ENCODE measurements at places on chromosomes 7 and 10.

GRCh38 chr10:70856454-70856853, 31.9 kb downstream of the PCBD1 start:
- no peak for DNase-seq

GRCh38 chr10:35463878-35464277, 127.6 kb downstream of the CCNY start:
- DNase-seq = no peak

DNA sequence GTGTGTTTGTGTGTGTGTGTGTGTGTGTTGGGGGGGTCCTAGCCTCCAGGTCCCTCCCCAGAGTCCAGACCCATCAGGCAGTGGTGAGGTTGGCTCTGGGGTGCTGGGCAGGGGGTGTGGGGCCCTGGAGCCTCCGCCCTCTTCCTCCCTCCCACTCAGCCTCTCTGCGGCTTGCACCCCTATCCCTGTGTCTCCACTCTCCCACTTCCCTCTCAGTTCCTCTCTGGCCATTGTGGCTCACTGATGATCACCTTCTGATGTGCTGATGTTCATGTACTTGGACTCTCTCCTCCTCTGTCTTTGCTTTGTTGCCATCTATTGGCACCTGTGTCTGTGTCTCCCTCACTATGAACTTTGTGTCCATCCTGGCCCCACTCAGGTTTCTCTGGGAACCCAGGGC, 298.7 kb downstream of the ZEB1 start:
- no peak for DNase-seq

DNA sequence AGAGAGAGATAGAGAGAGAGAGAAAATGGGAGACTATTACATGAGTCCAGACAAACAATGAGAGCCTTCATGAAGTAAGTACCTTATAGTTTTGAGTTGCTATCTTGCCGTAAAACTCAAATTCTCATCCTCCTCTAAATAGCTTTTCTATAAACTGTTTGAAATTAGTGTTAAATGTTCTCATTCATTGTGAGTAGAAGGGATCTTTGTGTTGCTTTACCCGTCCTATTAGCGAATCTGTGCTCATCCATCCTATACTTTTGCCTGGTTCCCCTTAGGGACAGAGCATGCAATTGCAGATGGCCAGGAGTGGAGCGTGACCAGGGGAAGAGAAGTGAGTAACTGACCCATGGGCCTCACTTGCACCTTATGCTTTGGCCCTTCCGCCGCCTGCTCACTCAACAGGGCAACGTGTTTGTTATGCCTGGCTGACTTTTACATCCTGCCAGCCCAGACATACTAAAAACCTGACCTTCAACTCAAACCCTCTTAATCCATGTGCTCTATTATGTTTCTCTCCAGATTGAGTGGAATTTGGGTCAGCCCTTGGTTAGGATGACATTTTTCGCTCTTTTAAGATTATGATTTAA, 244.2 kb upstream of the YAE1 start:
- no peak for DNase-seq

- no peak for DNase-seq
Observed at GRCh38 chr7:102173669-102174068, 113.0 kb upstream of the SH2B2 start.

GRCh38 chr7:97499204-97499603, 232.7 kb upstream of the TAC1 start:
- DNase-seq = no peak

- DNase-seq = no peak
Observed at GRCh38 chr7:142930126-142930730, 3.3 kb downstream of the TRPV5 start.

GRCh38 chr7:50821457-50822008, 38.8 kb upstream of the GRB10 start:
- no peak for DNase-seq
